ENCODE measurements at places on chromosomes 2 and 18.

DNA sequence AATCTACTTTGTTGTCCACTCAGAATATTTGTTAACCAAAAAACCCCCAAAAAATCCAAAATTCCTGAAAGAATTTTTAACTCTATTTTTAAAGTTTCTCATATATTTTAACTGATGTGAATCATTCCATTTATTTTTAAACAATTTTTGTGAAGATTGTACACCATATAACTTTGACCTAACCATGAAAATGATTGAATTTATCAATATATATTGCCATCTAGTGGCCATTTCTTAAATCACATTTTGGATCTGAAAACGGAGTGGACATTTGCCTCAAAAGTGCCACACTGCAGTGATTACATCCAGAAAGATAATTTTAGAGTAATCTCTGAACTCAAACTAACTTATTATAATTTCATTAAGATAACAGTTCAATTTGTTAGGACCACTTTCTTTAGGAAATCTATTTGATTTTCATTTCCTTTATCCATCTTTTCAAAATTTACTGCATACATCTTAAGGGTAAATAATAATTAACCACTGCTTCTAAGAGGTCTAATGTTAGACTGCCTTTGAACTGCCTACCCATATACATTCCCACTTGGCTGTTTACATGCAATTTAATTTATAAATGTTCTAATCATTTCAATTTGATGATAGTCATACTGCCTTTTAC lies 71.1 kb downstream of the DSC3 start:
- DNase-seq: no peak
- no peaks in the 10 kb centered on the region for H3K36me3 ChIP-seq
- no peaks in the 10 kb centered on the region for H3K27me3 ChIP-seq
- no peak overlapping the region for H3K4me3 ChIP-seq

- peaks cover 30% of the 10 kb centered on the region for H3K4me1 ChIP-seq
- DNase-seq: no peak
- no peak overlapping the region for H3K4me3 ChIP-seq
- no peaks in the 10 kb centered on the region for H3K27me3 ChIP-seq
- no peak overlapping the region for H3K27ac ChIP-seq
These were observed 8.2 kb downstream of the ADAM17 start for GRCh38 chr2:9547262-9547991.

DNA sequence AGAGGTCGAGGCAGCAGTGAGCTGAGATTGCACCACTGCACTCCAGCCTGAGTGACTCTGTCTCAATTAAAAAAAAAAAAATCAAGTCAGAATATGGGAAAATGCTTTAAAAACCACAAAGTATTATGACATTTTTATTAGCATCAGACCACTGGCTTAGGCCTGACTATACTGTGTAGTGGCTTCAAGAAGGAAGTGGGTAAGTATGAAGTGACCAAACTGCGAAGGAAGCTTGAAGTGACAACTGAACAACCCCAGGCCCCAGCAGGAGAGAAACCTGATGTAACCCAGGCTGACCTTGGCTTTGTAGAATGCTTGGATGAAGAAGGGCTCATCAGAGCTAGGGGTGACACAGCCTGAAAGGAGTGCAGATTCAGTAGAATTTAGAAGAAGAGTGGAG lies 21.4 kb upstream of the HAAO start:
- H3K27me3 ChIP-seq: no peaks in the 10 kb centered on the region
- H3K27ac ChIP-seq: no peak overlapping the region
- no peak overlapping the region for H3K4me3 ChIP-seq
- peaks cover 9% of the 10 kb centered on the region for H3K4me1 ChIP-seq

DNA sequence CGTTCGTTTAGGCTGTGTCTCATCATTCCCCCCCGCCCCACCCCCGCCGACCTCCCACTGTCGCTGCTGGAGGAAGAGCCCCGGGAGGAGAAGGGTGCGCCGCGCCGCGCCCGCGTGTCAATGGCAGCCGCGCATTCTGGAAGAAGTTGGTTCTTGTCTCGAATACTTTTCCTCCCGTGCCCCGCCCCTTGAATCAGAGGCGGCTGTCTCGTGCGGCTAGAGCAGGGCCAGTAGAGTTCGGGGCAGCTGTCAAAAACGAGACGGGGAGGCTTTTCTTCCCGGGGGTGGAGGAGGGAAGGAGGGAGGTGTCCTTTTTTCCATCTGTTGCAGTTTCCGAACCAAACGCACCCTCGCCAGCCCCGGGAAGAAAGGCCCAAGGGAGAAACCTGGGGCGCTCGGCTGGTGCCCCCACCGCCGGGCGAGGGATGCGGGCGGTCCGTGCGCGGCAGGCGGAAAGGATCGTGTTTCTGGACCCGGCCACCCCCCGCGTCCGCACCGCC lies 410 bp upstream of the TGIF1 start:
- DNase-seq: peak; percentile 89
- H3K36me3 ChIP-seq: no peaks in the 10 kb centered on the region
- peak overlapping the region; percentile 92 for H3K27ac ChIP-seq
- H3K27me3 ChIP-seq: no peaks in the 10 kb centered on the region
- peaks cover 31% of the 10 kb centered on the region for H3K4me1 ChIP-seq

GRCh38 chr2:88897715-88898114 lies 206.2 kb downstream of the RPIA start:
- DNase-seq: no peak
- peaks cover 32% of the 10 kb centered on the region for H3K27me3 ChIP-seq
- no peak overlapping the region for H3K4me3 ChIP-seq
- no peaks in the 10 kb centered on the region for H3K4me1 ChIP-seq
- H3K36me3 ChIP-seq: no peaks in the 10 kb centered on the region

- no peak for DNase-seq
- no peaks in the 10 kb centered on the region for H3K27me3 ChIP-seq
- H3K4me1 ChIP-seq: no peaks in the 10 kb centered on the region
- no peak overlapping the region for H3K27ac ChIP-seq
These were observed 270.7 kb downstream of the PIEZO2 start for GRCh38 chr18:10878703-10879102.

- no peak overlapping the region for H3K4me3 ChIP-seq
- DNase-seq: no peak
- H3K4me1 ChIP-seq: peaks cover 7% of the 10 kb centered on the region
- no peaks in the 10 kb centered on the region for H3K36me3 ChIP-seq
These were observed 69.1 kb downstream of the PHLPP1 start for GRCh38 chr18:62784338-62784965.

DNA sequence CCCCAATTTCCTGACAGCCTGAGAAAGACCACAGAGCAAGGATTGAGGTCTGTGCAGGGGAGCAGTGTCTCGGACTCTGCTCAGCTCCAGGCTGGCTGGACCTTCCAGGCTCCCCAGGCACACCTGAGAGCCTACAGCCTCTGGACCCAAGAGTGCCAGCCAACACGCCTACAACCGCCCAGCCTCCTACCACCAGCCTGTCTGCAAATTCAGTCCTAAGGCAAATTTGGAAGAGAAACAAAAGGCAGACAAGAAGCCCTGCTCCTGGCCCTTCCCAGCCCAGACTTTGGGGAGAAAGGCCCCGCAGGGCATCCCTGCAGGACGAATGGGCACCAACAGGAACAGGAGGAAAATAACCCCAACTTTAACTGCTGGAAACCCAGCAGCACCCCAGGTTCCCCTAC lies 1.9 kb downstream of the HS6ST1 start:
- peak; percentile 33 for DNase-seq
- H3K4me1 ChIP-seq: peaks cover 7% of the 10 kb centered on the region
- H3K27ac ChIP-seq: no peak overlapping the region

GRCh38 chr2:98445683-98446581 lies 1.3 kb downstream of the INPP4A start:
- peaks cover 41% of the 10 kb centered on the region for H3K4me1 ChIP-seq
- no peaks in the 10 kb centered on the region for H3K36me3 ChIP-seq
- peak overlapping the region; percentile 98 for H3K4me3 ChIP-seq
- no peaks in the 10 kb centered on the region for H3K27me3 ChIP-seq
- DNase-seq: no peak

- DNase-seq: no peak
- H3K36me3 ChIP-seq: no peaks in the 10 kb centered on the region
- peaks cover 12% of the 10 kb centered on the region for H3K4me1 ChIP-seq
- peak overlapping the region; percentile 59 for H3K27ac ChIP-seq
- H3K4me3 ChIP-seq: no peak overlapping the region
- no peaks in the 10 kb centered on the region for H3K27me3 ChIP-seq
These were observed 28.8 kb downstream of the GLI2 start for GRCh38 chr2:120764492-120764891.

GRCh38 chr2:128446049-128446873 lies 127.6 kb upstream of the HS6ST1 start:
- H3K36me3 ChIP-seq: no peaks in the 10 kb centered on the region
- no peaks in the 10 kb centered on the region for H3K27me3 ChIP-seq
- no peak for DNase-seq
- H3K27ac ChIP-seq: no peak overlapping the region

DNA sequence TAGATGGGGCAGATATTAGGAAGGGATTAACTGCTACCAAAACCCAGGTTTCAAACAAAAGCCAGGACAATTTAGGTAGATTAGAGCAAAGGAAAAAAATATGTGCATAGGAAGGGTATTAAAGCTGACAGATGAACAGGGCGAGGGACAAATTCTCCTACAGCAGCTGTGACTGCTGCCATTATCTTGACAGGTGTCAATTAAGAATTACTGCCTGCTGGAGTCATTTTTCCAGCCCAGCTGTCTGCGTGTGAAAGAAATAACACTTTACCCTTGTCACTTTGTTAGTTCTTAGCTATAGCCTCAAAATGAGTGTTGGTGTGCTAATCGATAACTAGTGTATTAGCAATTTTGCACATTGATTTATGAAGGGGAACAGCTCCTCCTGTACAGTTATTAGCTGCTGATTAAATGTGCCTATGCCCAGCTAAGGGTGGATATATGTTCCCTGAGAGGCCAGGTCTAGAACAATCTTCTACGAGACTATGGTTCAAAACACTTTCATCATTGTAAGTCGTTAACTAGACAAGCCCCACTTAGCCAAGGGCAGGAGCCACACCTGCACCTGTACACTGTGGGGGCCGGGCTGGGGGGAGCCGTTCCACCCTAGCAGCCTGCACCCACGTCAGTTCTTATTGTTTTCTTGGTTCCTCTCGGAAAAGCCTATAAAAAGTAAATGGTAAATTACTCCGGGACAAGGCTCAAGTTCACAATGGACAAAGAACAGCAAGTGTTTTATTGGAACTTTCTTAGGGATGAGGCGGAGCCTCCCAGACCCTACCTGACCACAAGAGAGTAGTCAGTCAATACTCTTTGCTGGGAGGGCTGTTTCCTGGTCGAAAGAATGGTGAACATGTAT lies 7.7 kb downstream of the TSHZ1 start:
- no peaks in the 10 kb centered on the region for H3K36me3 ChIP-seq
- DNase-seq: no peak
- no peaks in the 10 kb centered on the region for H3K27me3 ChIP-seq
- peaks cover 85% of the 10 kb centered on the region for H3K4me1 ChIP-seq
- no peak overlapping the region for H3K4me3 ChIP-seq

- no peak overlapping the region for H3K4me3 ChIP-seq
- no peak for DNase-seq
- H3K27ac ChIP-seq: no peak overlapping the region
- H3K27me3 ChIP-seq: no peaks in the 10 kb centered on the region
- H3K4me1 ChIP-seq: no peaks in the 10 kb centered on the region
These were observed 217.7 kb downstream of the HRH4 start for GRCh38 chr18:24678107-24678506.

- H3K36me3 ChIP-seq: no peaks in the 10 kb centered on the region
- H3K27me3 ChIP-seq: no peaks in the 10 kb centered on the region
- peaks cover 89% of the 10 kb centered on the region for H3K4me1 ChIP-seq
- no peak for DNase-seq
- peak overlapping the region; percentile 81 for H3K27ac ChIP-seq
- H3K4me3 ChIP-seq: no peak overlapping the region
These were observed 41.0 kb downstream of the PTPRM start for GRCh38 chr18:7608174-7608550.

DNA sequence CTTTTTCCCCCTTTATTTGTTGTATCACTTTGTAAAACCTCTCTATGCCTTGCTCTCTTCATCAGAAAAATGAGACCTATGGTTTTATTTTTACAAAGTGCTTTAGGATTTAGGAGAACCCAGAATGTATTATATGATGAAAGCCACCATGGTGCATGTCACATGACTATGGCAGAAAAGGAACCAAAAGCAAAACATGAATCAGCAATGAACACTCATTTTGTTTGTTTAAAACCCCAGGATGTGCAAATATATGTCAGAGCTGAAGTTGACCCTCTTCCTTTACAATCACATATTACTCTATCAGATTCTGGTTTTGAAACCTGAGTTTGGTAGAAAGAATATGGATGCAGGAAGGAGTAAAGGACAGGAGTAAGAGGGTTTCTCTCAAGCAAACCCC lies 70.0 kb downstream of the FIGN start:
- peaks cover 46% of the 10 kb centered on the region for H3K4me1 ChIP-seq
- H3K4me3 ChIP-seq: no peak overlapping the region
- H3K27ac ChIP-seq: peak overlapping the region; percentile 37
- H3K27me3 ChIP-seq: no peaks in the 10 kb centered on the region
- no peaks in the 10 kb centered on the region for H3K36me3 ChIP-seq

GRCh38 chr2:215609089-215610032 lies 173.5 kb upstream of the FN1 start:
- no peak overlapping the region for H3K27ac ChIP-seq
- no peaks in the 10 kb centered on the region for H3K27me3 ChIP-seq
- DNase-seq: no peak
- H3K4me1 ChIP-seq: no peaks in the 10 kb centered on the region
- no peak overlapping the region for H3K4me3 ChIP-seq
- H3K36me3 ChIP-seq: no peaks in the 10 kb centered on the region

GRCh38 chr2:186130748-186131641 lies 355.1 kb upstream of the ZC3H15 start:
- no peak for DNase-seq
- no peaks in the 10 kb centered on the region for H3K36me3 ChIP-seq
- H3K27ac ChIP-seq: no peak overlapping the region
- no peaks in the 10 kb centered on the region for H3K4me1 ChIP-seq

- no peaks in the 10 kb centered on the region for H3K27me3 ChIP-seq
- H3K27ac ChIP-seq: no peak overlapping the region
- H3K4me1 ChIP-seq: peaks cover 9% of the 10 kb centered on the region
- no peaks in the 10 kb centered on the region for H3K36me3 ChIP-seq
- H3K4me3 ChIP-seq: no peak overlapping the region
These were observed 136.5 kb downstream of the TXNL1 start for GRCh38 chr18:56501896-56502295.

- no peak for DNase-seq
These were observed 142.9 kb upstream of the KLF7 start for GRCh38 chr2:207308519-207309224.

- H3K4me1 ChIP-seq: no peaks in the 10 kb centered on the region
- no peaks in the 10 kb centered on the region for H3K27me3 ChIP-seq
- H3K36me3 ChIP-seq: no peaks in the 10 kb centered on the region
- no peak for DNase-seq
- no peak overlapping the region for H3K4me3 ChIP-seq
These were observed 1337.9 kb upstream of the CHAC2 start for GRCh38 chr2:52429740-52430139.

DNA sequence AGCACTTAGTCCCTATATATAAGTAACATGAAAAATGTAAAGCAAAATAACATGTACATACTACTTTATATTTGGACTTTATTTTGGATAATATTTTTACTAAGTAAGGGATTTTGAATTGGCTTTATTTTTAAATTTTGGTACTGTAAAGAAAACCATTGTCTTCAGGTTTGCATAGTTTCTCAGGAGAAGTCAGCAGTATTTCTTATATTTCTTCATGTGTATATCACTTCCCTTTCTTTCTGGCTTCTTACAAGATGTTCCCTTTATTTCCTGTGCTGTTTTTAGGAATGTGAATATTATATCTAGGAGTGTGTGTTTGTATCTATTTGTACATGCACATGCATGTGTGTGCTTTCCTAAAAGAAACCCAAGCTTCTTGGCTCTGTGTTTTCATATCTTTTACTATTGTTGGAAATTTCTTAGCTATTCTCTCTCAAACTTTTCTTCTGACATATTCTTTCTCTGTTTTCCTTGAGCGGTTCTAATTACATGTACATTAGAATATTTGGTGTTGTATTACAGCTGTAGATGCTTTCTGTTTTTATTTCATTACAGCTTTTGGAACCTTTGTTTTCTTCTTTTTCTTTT lies 1549.7 kb upstream of the ACVR2A start:
- no peak overlapping the region for H3K27ac ChIP-seq
- no peak overlapping the region for H3K4me3 ChIP-seq
- no peaks in the 10 kb centered on the region for H3K4me1 ChIP-seq
- no peak for DNase-seq
